ENCODE measurements at places on chromosomes 6 and 20.

DNA sequence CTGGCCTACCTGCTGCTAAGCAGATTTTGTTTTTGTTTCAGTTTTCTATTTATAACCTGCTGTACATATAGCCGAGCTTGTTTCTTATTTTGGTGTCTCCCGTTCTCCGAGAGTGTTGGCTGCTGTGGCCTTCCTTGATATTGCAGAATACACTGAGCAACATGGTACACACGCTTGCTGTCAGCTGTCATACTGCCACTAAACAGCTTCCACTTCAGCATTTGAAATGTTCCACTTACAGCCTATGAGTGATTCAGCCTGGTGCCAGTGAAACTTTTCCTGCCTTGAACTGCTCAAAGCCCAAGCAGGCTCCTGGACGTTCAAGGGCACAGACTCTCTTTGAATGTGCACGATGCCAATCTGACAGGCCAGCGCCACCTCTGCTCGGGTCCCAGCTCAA is 87.1 kb downstream of the PSMG4 start:
- no peak for DNase-seq

- no peak for DNase-seq
Measured at GRCh38 chr6:21109391-21110178, 484.0 kb upstream of the SOX4 start.

- peak; percentile 83 for DNase-seq
Measured at GRCh38 chr6:113854531-113855499, 2.3 kb upstream of the MARCKS start.

DNA sequence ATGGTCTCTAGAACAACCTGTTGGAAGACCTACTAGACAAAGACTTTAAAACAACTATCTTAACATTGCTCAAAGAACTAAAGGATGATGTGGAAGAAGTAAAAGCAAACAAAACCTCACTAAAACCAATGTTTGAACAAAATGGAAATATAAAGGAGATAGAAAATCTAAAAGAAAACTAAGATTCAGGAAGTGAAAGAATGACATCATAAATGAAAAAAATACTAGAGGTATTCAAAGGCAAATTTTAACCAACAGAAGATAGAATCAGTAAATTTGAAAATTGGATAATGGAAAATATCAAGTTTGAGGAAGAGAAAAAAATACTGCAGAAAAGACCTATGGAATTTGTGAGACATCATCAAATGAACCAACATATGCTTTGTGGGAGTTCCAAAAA is 914.1 kb upstream of the GJE1 start:
- DNase-seq: no peak

DNA sequence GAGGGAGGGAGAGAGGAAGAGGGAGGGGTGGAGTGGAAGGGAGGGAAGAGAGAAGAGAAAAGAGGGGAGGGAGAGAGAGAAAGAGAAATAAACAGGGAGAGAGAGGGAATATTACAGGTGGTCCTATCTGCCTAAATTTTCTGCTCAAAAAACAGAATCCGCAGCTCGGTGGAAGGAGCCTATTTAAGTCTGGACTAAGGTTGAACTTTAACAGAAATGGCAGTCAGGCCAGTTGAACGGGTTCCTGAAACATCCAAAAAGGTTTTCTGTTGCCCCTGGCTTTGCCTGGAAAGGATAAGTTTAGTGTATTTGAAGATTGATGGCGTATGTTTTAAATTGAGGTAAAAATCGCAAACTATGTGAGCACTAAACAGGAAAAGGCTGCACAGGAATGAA is 2.2 kb downstream of the TFAP2B start:
- no peak for DNase-seq

GRCh38 chr6:47321577-47321976 is 11.9 kb upstream of the TNFRSF21 start:
- DNase-seq: no peak

- no peak for DNase-seq
Measured at GRCh38 chr6:148054219-148054618, 288.4 kb upstream of the SASH1 start.

- DNase-seq: no peak
Measured at GRCh38 chr6:110050440-110050813, 72.3 kb downstream of the GPR6 start.

DNA sequence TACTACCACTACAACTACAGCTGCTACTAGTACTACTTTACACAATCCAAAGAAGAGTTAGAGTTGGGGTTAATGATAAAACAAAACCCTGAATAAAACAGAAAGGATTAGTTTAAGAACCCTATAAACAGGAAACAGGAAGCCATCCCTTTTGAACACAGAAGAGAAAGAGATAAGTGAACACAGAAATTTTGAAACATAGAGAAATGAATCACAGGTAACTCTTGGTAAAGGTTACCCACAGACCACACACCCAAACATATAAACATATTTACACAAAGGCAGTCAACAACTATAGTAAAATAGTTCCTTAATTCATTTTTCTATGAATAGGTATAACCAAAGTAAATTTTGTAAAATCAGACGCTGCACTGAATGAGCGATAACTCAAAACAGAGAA is 98.1 kb downstream of the RNGTT start:
- no peak for DNase-seq

- no peak for DNase-seq
Measured at GRCh38 chr6:6458172-6458571, 130.3 kb upstream of the LY86 start.

DNA sequence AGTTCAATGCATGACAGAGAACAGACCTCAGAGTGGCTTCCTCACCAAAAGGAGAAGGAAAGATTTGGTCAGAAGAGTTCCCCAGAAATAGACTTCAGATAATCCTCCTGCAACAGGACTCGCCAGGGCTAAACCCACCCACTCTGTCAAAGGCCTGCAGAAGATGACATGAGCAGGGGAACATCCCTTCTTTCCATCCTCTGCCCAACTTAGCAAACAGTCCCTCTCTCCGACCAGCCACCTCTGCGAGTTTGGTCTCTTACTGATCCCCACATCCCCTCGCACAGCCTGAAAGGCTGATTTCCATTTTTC is 7.5 kb downstream of the NFATC2 start:
- DNase-seq: no peak

DNA sequence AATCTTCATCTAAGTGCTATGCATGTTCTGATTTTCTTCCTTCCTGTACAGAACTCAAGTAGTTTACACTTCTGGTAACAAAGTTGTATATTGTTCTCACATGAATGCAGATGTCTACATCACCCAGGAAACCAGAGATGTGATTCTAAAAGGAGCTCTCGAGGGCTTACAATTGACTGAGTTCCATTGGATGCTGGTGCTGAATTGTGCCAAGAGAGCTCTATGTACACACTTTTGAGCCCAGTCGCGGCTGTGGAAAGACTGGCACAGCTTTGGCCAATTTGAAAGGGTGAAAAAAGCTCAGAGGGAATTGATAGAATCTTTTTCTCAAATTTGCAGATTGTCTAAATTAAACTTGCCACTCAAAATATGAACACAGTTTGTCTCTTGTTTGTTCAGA is 340.7 kb downstream of the LMBRD1 start:
- DNase-seq: peak; percentile 39

DNA sequence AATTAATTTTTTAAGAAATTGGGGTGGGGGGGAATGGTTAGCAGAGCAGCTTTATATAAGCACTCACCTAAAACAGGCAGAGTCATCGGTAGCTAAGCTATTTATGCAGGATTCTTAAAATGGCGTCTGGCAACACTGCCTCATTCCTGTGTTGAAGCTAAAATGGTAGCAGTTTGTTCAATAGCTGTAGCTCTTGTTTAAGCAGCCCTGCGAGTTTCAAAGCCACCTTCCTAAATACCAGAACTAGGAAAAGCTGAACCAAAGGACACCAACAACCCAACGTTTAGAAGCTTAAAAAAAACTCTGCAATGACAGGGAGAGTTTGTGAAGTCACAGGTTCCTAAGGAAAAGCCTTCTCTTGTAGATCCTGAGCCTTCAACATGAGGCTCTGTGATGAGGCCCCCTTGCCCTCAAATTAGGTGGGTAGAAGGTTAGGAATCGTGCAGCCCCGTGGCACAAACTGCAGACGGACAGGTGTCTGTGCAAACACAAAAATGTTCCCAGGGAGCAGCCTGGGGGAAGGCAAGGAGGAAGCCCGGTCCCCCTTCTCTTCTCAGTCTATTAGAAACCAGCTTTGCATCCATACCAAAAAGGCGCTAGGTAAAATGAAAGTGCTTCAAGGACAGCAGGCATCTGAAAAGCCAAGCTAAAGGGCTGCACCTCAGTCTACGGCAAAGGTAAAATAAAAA is 4.7 kb downstream of the ZMYND8 start:
- DNase-seq: no peak

DNA sequence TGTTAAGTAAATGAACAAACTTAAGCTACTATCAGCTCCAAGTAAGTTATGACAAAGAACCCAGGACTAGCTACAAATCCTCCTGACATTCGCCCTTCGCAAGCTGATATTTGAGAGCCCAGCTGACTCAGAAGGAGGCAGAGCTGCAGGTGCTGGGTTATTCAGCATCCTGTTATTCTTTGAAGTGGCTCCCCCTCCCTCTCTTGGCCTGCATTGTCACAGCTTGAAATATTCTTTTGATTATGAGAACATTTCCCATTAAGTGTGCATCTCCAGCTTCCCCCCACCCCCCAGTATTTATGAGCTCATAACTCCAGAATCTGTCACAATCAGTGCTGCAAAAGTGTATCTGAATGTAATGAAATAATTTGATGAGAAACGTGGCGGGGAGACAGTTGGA is 78.8 kb upstream of the RALY start:
- DNase-seq: no peak

- DNase-seq: no peak
Measured at GRCh38 chr6:56489559-56489958, 153.1 kb downstream of the DST start.

DNA sequence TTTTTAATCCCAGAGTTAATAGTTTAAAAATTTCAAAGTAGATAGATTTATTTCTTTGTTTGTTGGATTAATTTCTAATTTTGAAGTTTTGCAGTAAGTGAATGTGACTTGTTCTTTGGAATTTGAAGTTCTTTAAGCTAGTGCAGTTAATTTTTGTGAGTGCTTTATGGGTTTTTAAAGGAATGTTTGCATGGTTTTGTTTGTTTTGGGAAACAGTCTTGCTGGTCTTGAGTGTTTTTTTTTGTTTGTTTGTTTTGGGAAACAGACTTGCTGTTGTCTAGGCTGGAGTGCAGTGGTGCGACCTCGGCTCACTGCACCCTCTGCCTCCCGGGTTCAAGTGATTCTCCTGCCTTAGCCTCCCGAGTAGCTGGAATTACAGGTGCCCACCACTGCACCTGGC is 9.5 kb downstream of the PANK2 start:
- no peak for DNase-seq

GRCh38 chr20:62460678-62461077 is 15.1 kb downstream of the GATA5 start:
- DNase-seq: no peak

GRCh38 chr6:44078827-44079671 is 48.2 kb downstream of the MRPL14 start:
- no peak for DNase-seq

DNA sequence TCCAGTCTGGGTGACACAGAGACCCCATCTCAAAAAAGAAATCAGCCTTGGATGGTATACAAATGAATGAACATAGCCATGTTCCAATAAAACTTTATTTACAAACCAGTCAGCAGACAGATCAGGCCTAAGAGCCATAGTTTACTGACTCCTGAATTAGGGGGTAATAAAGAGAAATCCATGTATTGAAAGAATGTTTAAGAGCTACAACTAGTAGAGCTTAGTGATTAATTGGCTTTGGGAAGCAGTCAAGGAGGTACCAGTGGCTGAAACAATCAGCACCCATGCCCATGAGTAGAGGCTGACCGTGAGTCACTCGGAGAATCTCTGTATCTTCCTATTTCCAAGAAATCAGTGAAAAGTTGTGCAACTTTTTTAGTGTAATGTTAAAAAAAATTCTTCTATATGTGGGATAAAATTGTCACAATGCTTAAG is 223.6 kb upstream of the RREB1 start:
- no peak for DNase-seq

- DNase-seq: no peak
Measured at GRCh38 chr6:157323966-157324300, 614 bp upstream of the TMEM242 start.

GRCh38 chr6:157677235-157677634 is 145.8 kb upstream of the SNX9 start:
- no peak for DNase-seq

GRCh38 chr6:152164957-152165356 is 357.5 kb downstream of the ESR1 start:
- DNase-seq: no peak
